Esophagus squamous epithelium (tissue), 5 donors: ENCODE measurements at places on chromosomes 11 and 22. TPM values are rescaled to one million over a fixed set of nuclear protein-coding genes. Genes with fewer than 3 reads are reported as not detected.

The CYP2D6 gene
- total RNA-seq: 1.5 TPM

The ZC3H12C gene
- total RNA-seq: 5.5 TPM

The TH gene
- not detected for total RNA-seq

The GALNT18 gene
- total RNA-seq: 4.7 TPM

The ELFN2 gene
- not detected for total RNA-seq

The FOLR1 gene
- total RNA-seq: 7.6 TPM

The YPEL1 gene
- total RNA-seq: 4.8 TPM
